ENCODE measurements at places on chromosomes 12 and 14.

DNA sequence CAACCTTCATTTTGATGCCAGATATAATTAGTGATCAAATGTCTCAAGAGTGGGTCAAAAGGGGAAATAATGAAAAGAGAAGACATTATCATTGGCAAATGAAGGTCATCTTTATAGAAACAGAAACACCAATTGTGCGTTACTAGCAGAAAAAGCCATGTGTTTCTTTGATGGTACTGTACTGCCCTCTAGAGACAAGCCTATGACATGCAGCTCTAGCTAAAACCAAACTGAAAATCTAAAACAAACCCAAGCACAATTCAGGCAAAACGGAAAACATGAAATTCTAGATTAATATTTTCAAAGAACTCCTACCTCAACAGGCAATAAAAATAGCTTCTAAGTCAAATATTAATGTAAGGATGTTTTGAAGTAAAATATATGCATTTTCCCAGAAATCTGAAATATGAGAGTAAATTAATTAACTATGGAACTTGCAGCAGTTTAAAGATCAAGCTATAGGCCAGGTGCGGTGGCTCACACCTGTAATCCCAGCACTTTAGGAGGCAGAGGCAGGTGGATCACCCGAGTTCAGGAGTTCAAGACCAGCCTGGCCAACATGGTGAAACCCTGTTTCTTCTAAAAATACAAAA, 115.4 kb downstream of the KLHL28 start:
- no peak for DNase-seq

DNA sequence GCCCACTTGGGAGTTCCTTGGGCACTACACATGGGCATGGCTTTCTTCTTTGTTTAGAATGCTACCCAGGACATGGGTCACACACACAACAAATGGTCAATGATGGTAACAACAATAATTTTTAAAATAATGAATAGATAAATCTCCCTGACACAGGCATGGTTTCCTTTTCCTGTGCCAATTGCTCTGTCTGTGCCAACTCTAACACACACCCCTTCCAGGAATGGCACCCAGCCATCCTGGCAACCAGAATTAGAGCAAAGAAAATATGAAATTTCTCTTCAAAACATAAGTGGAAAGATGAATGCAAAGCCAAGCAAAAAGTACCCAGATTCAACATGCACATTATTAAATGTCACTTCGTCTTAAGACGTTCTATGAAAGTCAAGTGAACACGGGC, 104.9 kb upstream of the SOX5 start:
- no peak for DNase-seq

- DNase-seq: no peak
These were observed 28.4 kb downstream of the RAD9B start for GRCh38 chr12:110530511-110530910.

DNA sequence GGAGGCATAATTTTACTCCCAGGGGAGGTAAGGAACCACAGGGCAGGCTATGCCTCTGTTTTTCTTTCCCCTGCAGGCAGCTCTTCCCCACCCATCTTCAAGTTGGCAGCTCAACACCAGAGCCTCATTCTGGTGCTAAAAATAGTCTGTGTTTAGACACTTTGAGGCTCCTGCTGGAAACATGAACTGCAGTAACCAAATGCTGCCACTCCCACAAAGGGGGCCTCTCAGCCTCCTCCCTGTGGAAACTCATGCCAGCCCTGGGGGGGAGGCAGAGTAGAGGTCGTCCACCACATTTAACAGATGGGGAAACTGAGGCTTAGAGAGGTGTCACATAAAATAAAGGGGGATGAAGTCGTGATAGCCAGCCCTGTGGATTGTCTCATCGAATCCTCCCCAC, 61.4 kb downstream of the WSCD2 start:
- DNase-seq: no peak

- DNase-seq: no peak
These were observed 28.0 kb downstream of the TRAFD1 start for GRCh38 chr12:112153181-112153892.

DNA sequence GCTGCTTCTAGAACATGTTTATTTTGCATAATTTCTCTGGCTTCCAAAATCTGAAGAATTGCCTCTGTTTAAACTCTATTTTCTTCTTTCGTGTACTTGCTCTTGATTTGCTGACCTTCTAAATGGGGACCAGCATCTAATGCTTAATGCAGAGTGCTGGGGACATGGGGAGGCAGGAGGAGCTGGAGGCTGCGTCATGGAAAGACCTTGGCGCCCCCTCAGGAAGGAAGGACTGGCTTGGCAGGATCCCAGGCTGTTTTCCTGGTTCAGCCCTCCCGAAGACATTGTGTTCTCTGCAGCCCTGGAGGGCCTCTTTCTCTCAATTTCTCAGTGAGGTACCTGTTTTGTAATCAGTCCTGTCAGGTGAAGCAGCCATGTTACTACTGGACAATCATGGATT, 5.5 kb downstream of the PRKCH start:
- no peak for DNase-seq
